Activated naive CD4-positive, alpha-beta T cell (primary cell): ENCODE measurements at places on chromosomes 4 and X.

GRCh38 chr4:38752372-38752940, 30.3 kb downstream of the TLR10 start:
- DNase-seq: no peak

GRCh38 chr4:153566631-153567150, 100.5 kb downstream of the TMEM131L start:
- no peak for DNase-seq

DNA sequence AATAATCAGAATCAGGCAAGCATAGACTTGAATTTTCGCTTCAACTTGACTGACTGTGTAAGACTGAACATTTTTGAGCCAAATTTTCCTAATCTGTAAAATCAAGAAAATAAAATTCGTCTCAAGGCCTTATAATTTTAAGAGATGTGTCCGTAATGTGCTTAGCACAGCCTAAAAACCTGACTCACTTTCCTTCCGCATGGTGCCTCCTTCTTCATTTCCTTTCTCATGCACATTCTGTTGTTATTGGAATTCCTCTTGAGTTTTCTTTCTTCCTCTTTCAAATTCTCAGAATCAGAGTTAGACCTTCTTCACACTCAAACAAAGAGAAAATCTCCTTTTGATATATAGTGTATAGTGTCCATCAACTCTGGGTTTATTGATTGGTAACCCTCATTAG, 208.9 kb upstream of the SLIT2 start:
- DNase-seq: no peak

DNA sequence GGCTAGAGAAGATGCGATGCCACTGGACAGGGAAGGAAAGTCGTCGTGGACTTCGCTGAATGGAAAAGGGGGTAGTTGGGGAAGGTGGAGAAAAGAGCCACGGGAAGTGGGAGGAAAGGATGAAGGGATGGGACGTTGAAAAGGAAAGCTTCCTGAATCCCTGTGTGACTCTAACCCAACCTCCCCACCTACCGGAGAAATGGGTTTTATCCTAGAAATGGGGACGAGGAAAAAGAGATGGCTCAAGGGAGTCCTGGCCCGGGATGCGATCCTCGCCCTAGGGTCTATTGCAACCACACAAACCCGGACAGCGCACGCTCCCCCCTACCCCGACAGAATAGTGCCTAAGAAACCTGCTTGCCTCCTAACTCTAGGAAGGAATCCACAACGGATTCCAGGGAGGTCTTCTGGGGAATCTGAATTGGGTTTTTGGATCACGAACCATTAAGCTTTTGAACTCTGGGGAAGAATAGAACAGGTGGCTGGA, 738 bp upstream of the TSPAN5 start:
- DNase-seq: no peak

DNA sequence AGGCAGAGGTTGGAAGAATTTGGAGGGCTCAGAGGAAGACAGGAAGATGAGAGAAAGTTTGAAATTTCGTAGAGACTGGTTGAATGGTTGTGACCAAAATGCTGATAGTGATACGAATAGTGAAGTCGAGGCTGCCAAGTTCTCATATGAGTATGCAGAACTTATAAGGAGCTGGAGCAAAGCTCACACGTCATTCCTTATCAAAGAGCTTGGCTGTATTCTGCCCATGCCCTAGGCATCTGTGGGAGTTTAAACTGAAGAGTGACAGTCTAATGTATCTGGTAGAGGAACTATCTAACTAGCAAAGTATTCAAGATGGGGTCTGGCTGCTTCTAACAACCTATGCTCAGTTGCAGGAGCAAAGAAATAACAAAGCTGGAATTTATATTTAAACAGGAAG, 102.1 kb downstream of the PCDH18 start:
- DNase-seq: no peak

DNA sequence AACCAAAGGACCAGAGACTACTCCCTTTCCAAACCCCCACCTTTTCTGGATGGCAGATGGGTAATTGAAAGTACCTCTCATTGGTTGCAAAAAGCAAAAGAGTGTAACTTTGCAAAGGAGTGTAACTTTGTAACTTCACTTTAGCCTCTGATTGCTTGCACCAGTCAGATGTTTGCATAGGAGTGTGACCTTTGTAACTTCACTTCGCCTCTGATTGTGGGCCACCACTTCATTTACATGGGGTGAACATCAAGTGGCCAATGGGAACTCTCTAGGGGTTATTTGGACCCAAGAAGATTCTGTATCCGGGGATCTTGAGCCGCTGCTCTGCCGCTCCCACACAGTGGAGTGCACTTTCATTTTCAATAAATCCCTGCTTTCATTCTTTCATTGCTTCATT, 9.9 kb upstream of the SLC25A43 start:
- no peak for DNase-seq

DNA sequence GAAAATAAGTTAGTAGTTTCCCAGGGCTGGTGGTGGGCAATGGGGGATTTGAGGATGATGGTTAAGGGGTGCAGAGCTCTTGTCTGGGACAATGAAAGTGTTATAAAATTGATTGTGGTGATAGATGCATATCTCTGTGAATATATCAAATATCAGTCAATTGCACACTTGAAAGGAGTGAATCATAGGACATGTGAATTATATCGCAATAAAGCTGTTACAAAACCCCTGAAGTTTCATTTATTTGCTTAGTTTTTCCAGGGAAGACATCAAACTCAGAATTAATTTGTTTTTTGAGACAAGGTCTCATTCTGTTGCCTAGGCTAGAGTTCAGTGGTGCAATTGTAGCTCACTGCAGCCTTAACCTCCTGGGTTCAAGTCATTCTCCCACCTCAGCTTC, 17.9 kb upstream of the YIPF6 start:
- no peak for DNase-seq

- DNase-seq: no peak
Measured at GRCh38 chr4:147828331-147828905, 96.5 kb downstream of the ARHGAP10 start.

GRCh38 chr4:1328267-1329155, 18.5 kb upstream of the UVSSA start:
- no peak for DNase-seq

DNA sequence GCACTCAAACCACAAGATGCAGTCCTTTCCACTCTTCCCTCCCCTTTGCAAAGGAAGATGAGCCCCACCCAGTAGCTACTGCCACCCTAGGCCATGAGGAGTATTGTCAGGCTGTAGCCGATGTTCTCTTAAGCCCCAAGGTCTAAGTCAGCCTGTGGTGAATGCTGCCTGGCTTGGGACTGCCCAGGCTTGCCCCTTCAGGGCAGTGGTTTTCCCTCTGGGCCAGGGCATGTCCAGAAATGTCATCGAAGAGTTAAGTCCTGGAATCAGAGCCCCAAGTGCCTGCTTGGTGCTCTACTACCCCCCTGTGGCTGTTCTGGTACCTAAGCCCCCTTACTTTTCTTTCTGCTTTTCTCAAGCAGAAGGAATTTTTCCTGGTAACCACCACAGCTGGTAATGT, 11.8 kb upstream of the PGK1 start:
- no peak for DNase-seq

- no peak for DNase-seq
Measured at GRCh38 chr4:137905930-137906329, 336.2 kb downstream of the SLC7A11 start.

DNA sequence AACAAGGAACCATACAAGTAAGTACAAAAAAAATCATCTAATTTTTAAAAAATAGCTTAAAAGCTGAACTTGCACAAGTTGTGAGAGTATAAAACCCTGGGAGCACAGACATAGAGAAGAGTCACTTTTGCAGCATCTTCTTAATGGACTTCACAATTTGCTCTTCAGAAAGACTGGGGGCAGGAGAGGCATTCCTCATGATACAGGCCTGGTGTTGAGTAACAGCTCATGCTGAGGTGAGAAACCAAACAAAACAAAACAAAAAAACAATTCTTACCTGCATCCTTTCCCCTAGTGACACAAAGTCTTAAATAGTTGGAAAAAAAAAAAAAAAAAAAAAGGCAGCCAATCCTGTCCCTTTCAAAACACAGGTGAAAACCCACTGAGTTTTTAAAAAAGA, 562.8 kb downstream of the FSTL5 start:
- no peak for DNase-seq

DNA sequence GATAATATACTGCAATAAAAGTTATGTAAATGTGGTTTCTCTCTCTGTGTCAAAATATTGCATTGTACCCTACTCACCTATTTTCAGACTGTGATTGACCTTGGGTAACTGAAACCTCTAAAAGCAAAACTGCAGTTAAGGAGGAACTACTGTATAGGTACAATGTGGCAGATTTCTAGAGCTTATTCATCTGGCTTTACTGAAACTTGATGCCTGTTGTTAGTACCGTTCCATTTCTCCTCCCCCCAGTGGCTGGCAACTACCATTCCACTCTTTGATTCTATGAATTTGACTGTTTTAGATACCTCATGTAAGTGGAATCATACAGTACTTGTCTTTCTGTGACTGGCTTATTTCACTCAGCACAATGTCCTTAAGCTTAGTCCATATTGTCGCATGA, 61.9 kb downstream of the HOPX start:
- no peak for DNase-seq

DNA sequence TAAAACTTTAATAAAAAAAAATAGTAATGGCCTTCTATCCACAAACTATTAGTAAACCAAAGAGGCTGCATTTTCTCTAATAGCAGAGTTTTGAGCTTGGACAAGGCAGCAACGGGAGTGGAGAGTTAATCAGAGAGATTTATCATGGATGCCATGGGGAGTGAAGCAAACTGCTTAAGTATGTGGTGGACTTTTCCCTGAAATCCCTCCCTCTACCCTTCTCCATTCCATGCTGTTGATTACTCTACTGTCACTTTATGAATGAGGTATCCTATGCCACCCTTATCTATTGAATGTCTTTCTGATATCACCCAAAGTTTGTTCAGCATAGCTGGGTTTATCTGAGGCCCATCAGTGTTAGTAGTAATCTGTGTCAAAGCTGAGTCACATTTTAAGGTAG, 335.6 kb upstream of the TRAM1L1 start:
- DNase-seq: no peak

DNA sequence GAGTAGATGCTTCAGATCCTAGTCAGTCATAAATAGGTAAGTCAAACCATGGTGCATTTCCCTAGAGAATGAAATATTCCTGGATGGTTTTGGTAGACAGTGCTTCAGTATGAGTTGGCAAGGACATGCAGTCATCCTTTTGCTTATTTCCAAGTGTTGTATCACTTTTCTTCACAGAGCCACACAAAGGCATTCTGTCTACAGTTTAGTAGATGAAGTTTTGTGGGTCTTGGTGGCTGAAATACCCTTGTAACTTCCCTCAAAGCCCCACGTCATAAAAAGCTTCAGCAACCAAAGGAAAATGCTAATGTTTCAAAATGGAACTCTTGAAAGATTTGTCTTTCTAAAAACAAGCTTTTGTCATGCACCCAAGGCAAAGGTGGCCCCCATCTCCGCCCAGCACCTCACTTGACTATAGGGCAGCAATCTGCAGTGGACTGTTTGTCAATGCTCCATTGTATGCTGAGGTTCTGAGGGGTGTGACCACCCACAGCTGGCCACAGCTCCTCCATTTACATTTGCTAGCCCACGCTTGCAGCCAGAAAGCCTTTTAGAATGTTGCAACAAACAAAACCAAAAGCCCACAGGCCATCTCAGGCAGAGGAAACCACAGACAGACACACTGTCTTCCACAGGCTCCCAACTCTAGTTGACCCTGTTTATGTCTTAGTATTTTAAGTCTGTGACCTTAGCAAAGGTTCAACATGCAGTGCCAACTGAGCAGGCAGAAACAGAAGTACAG, 87.1 kb upstream of the FAM9C start:
- no peak for DNase-seq

DNA sequence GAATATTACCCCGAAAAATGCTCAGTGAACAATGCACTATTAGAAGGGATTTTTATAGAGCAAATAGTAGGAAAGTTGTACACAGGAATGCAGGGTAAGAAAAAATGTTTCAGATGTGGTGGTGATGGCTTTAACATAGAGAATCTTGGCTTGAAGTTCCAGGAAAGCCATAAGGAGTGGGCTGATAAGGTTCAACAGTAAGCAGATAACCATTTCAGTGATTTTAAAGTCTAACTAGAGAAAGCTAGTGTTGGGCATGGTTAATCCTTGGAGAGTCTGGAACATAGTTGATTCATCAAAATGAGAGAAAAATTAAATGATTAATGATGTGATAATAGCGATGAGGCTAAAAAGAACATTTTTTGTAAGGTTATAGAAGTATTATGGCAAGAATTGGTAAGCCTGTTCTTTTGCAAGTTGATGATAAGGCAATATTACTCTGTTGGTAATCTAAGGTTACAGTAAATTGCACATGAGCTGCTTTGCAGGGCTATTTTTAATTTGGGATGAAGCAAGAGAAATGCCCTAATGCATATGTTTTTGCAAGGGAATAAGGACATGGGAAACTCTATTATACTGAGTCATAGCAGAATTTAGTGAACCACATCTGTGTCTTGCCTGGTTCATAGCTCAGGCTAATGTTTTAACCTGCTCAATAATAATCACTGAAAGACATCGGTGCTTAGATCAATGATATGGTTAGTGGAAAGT, 44.3 kb downstream of the GALNTL6 start:
- no peak for DNase-seq

- DNase-seq: no peak
Measured at GRCh38 chrX:9379697-9380551, 84.9 kb upstream of the TBL1X start.
